ENCODE measurements at places on chromosomes 16 and 17.

DNA sequence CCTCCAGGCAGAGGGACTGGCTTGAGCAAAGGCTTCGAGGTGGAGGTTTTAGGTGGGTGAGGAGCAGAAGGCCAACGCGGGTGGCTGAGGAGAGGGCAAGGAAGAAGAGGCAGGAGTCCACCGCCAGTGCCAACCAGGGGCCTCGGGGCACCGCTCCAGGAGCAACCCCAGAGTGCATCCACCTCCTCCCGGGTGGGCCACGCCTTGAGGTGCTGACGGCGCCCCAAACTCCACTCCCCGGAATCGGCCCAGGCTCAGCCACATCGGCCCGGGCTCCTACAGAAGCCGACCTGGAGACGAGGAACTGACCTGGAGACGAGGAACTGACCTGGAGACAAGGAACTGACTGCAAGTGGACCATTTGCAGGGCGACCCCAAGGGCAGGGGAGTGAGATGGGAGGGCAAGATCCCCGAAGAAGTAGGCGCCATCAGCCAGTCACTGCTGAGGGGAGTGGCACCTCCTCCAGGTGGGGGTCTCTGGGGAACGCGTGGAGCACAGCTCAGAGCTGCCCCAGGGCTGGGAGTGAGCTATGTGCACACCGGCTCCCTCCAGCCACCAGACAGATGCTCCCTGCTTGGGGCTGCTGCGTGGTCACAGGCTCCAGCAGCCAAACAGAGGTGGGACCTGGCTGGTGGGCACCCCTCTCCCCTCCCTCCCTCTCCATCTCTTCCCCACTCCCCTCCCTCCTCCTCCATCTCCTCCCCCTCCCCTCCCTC, 29.2 kb upstream of the CBFA2T3 start:
- no peak for DNase-seq

GRCh38 chr17:18921912-18922451, 30.0 kb upstream of the SLC5A10 start:
- peak; percentile 82 for DNase-seq

- no peak for DNase-seq
Measured at GRCh38 chr17:65552214-65552613, 9.2 kb downstream of the AXIN2 start.

- no peak for DNase-seq
Measured at GRCh38 chr16:19166500-19166899, 1.5 kb upstream of the SYT17 start.

- DNase-seq, result peak; percentile 12
Measured at GRCh38 chr16:59591480-59591879, 857.4 kb upstream of the GOT2 start.

- no peak for DNase-seq
Measured at GRCh38 chr16:51731160-51731559, 580.1 kb upstream of the SALL1 start.

GRCh38 chr17:40344421-40345160, 19.9 kb downstream of the GJD3 start:
- no peak for DNase-seq

GRCh38 chr16:25395528-25395927, 137.9 kb upstream of the ZKSCAN2 start:
- no peak for DNase-seq

DNA sequence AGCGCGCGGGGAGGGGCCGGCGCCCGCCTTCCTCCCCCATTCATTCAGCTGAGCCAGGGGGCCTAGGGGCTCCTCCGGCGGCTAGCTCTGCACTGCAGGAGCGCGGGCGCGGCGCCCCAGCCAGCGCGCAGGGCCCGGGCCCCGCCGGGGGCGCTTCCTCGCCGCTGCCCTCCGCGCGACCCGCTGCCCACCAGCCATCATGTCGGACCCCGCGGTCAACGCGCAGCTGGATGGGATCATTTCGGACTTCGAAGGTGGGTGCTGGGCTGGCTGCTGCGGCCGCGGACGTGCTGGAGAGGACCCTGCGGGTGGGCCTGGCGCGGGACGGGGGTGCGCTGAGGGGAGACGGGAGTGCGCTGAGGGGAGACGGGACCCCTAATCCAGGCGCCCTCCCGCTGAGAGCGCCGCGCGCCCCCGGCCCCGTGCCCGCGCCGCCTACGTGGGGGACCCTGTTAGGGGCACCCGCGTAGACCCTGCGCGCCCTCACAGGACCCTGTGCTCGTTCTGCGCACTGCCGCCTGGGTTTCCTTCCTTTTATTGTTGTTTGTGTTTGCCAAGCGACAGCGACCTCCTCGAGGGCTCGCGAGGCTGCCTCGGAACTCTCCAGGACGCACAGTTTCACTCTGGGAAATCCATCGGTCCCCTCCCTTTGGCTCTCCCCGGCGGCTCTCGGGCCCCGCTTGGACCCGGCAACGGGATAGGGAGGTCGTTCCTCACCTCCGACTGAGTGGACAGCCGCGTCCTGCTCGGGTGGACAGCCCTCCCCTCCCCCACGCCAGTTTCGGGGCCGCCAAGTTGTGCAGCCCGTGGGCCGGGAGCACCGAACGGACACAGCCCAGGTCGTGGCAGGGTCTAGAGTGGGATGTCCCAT, 232.8 kb downstream of the SEC14L1 start:
- no peak for DNase-seq

- DNase-seq, result no peak
Measured at GRCh38 chr16:12317856-12318537, 341.5 kb downstream of the SNX29 start.

- DNase-seq, result no peak
Measured at GRCh38 chr17:69218986-69219385, 9.6 kb downstream of the ABCA10 start.

DNA sequence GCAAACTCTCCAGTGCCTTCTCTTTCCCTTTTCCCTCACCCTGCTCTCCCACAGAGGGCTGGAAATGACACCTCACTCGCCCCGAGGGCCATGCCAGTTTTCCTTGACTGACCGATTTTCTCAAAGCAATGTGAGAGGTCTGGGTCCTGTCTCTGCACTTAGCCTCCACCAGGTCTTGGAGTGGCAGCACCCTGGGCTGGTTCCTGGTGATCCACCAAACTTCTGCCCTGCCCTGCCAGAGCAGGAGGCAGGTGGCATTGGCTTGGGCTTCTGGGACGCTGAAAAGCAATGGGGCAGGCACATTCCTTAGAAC, 97.5 kb downstream of the RAB11FIP4 start:
- no peak for DNase-seq

GRCh38 chr17:82804442-82805191, 35.2 kb downstream of the ZNF750 start:
- no peak for DNase-seq

GRCh38 chr17:61023996-61024395, 346.3 kb downstream of the BCAS3 start:
- no peak for DNase-seq

GRCh38 chr17:29078183-29079045, 35.5 kb downstream of the PIPOX start:
- peak; percentile 31 for DNase-seq

DNA sequence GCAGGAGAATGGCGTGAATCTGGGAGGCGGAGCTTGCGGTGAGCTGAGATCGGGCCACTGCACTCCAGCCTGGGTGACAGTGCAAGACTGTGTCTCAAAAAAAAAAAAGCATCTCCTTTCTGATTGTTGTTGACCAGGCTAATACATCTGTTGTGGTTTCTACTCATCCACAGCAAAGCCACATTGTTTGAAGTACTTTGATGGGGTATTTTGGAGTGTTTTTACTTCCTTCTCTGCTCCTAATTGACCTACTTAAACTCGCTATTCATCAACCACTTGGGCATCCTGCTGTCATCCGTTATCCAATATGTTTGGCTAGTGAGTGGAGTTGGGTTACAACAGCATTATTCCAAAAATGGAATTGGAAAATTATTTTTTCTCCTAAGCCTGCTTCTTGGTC, 3.5 kb upstream of the CDC27 start:
- DNase-seq, result peak; percentile 27

DNA sequence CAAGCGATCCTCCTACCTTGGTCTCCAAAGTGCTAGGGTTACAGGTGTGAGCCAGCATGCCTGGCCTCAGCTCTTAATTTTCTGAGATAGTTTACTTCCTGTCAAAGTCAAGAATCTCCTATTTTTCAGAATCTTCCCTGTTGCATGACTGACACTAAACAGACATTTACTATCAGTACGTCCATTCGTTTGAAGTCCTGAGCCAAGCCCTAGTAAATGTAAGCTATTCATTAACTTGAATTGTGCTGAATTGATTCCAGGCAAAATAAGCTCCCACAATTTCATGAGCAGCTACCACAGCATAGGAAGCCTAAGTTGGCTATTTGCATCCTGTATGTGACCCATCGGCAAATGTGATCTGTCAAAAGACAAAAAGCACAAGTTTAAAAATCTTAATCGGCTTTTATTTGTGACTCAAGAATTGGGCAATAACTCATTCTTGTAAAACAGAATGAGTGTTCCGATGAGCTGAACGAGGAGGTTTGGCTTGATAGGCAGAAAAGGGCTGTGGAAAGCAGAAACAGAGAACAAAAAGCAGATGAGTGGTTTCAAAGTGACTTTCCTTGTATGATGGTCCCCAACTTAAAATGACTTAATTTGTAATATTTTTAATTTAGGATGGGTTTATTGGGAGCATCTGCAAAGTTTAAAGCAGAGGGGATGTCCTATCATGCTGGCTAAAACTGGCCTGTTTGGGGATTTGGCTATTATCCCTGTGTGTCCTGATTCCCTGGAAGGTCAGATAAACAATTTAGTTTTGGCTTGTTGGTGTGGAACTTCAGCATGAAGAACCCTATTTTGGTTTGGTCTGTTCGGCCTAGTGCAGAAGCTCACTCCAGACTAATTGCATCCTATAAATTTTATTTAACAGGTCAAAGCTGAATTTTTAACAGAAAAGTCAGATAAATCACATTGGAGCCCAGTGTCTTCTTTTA, 14.2 kb downstream of the RNF112 start:
- no peak for DNase-seq

GRCh38 chr17:68854452-68854851, 100.7 kb downstream of the ABCA8 start:
- no peak for DNase-seq

DNA sequence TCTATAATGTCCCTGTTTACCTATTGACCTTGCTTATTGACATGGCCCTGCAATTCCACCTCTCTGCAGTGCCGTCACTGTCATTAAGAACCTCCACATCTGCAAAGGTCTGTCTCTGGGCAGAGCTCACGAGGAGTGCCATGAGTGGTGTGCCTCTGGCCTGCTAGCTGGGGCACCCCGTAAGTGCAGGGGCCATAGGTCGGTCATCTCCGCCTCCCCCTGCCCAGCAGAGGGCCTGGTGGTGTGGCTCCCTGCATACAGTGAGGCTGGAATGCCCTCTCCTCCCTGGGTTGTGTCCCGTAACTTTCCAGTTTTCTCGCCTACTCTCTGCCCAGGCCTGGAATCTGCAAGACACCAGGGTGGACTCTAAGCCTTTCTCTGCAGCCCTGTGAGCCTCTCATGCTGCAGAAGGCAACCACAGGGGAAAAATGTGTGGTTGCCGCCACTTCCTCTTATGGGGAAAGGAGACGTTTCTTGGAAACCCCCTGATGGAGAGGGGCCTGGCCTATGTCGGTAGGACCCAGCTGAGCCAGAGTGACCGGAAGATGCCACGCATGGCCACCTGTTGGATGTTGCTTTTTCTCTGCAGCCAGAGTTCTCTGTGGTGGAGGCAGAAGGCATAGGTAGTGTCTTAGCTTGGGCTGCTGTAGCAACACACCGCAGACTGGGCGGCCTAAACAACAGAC, 2.7 kb upstream of the SNX20 start:
- DNase-seq, result no peak

- no peak for DNase-seq
Measured at GRCh38 chr16:10242916-10243315, 60.7 kb upstream of the GRIN2A start.

- DNase-seq, result peak; percentile 25
Measured at GRCh38 chr16:75279305-75279704, 27.9 kb upstream of the BCAR1 start.

DNA sequence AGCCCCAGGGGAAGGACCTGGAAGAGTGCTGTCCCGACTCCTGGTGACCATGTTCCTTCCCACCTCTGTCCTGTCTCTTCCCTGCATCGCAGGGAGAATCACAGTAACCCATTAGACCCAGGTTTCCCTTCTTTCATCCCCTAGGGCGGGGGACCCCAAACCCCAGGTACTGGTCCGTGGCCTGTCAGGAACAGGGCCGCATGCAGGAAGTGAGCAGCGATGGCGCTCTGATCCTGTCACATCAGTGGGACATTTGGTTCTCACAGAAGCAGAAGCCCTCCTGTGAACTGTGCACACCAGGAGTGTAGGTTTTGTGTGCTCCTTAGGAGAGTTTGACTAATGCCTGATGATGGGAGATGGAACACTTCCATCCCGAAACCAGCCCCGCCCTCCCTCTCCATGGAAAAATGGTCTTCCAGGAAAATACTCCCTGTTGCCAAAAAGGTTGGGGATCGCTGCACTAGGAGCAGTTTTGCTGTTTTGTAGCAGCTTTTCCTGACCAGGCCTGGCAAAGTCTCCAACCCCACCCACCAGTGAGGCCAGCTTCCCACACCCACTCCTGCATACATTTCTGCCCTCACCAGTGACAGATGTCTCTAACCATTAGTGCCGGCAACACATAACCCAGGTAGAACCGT, 10.5 kb downstream of the MNT start:
- DNase-seq, result no peak

- no peak for DNase-seq
Measured at GRCh38 chr17:80612997-80613731, 68.5 kb downstream of the RPTOR start.

- no peak for DNase-seq
Measured at GRCh38 chr16:37511-37910, 15.9 kb downstream of the POLR3K start.

DNA sequence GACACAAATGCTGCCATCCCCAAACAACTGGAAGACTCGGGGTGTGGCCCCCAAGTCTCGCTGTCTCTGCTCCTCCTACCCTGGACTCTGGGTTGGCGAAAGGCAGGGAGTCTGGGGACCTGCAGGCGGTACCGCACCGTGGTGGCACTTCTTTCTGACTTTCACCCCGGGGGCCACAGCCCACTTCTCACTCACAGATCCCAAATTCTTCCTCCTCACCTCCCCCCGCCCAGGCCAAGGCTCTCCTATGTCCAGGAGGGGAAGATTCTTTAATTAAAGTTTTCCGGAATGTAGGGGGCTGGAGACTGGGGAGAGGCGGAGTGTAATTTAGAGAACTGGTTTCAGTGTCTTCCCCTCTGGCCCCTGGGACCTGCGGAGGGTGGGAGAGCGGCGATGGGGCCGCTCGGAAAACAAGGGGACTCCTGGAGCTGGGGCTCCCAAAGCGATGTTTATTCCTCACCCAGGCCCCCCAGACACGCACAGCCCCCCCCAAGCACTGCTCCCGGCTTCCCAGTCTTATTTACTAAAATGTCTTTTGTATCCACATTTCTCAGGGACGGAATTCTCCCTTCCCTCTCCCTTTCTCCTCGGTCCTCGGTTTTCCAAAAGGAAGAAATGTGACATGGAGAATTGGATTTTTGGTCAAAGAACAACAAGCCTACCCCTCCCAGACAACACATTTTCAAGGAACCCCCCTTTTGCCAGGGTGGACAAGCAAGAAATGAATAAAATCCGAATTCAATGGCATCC, 1.2 kb downstream of the WNT3 start:
- DNase-seq, result no peak

GRCh38 chr17:17304521-17304985, 1.4 kb downstream of the NT5M start:
- no peak for DNase-seq

Data from HT1080 (cell line).